ENCODE measurements at places on chromosomes 11 and 22. TPM values are rescaled to one million over a fixed set of nuclear protein-coding genes. Genes with fewer than 3 reads are reported as not detected.

PANX3 gene
- not detected for total RNA-seq

MS4A15 gene
- total RNA-seq: not detected

SLC22A9 gene
- total RNA-seq: not detected

SLN gene
- total RNA-seq: not detected

ASCL3 gene
- not detected for total RNA-seq

PKNOX2 gene
- total RNA-seq: not detected
